ENCODE measurements at places on chromosomes 7 and 10.

DNA sequence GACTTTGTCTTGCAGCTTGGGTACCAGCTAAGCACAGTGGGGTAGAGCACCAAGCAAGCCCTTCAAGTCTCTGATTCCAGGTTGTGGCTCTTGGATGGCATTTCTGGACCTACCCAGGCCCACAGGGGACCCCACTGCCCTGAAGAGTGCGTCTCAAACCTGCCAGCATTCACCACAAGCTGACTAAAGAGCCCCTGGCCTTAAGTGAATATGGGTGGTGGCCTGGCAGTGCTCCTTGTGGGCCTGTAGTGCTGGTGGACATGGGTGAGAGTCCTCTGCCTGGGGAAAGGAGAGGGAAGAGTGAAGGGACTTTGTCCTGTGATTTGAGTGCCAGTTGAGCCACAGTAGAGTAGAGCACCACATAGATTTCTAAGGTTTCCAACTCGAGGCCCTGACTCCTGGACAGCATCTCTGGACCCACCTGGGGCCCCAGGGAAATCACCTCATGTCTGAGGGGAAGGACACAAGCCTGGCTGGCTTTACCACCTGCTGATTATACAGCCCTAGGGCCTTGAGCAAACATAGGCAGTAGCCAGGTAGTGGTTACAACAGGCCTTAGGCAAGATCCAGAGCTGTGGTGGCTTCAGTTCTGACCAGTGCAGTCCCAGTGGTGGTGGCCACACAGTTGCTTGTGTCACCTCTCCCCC, 23.7 kb downstream of the GSDME start:
- no peak for DNase-seq

GRCh38 chr10:113222207-113222606, 272.2 kb downstream of the TCF7L2 start:
- DNase-seq: no peak

- DNase-seq: no peak
Observed at GRCh38 chr7:71868797-71869196, 543.3 kb downstream of the CALN1 start.

DNA sequence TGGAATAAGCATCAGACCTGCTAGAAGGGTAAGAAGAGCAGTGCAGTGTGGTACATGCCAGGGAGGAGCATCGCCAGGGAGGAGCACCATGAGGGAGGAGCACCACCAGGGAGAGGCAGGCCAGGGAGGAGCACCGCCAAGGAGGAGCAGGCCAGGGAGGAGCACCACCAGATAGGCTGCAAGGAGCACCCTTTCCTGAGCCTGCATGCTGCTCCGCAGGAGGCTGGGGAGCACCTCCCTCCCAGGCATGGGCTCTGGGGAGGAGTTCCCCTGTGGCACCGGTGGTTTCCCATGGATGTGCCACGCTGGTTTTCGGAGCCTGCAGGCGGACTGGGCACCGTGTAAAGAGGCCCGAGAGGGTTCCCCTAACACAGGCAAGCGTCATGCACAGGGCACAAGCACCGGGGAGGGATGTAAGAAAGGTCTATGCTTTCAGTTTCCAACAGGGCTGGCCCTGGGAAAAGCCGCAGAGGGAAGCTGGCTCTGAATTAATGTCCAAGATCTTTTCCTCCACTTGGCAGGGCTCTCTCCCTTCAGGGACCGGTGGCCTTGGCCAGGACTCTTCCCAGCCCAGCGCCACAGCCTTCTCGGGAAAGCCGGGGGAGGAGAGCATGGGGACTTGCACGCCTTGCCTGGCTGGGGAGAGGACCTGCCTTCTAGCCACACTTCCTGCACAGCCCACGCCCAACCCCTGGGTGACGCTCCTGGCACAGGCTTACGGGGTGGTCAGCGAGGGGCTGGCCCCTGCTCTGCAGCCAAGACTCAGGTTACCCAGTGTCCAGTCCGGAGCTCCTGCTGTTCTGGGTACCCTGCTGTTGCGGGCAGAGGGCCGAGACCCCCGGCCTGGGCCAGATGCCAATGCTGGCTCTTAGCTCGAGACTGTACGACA, 11.5 kb upstream of the GPER1 start:
- no peak for DNase-seq

DNA sequence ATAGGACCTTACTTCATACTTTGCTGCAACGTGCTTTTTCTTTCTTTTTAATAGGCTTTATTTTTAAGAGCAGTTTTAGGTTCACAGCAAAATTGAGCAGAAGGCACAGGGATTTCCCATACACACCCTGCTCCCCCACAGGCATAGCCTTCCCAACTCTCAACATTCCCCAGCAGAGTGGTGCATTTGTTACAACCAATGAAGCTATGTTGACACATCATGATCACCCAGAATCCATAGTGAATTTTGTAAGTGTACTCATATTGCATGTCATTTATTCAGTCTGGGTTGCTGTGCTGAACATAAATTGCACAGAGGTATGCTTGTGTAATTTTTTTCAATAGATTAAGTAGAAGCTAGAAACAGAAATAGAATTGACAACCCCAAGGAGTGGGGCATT, 327.3 kb downstream of the INHBA start:
- DNase-seq: no peak
